ENCODE measurements at places on chromosomes 4 and X. TPM values are rescaled to one million over a fixed set of nuclear protein-coding genes. Genes with fewer than 3 reads are reported as not detected.
A peak's percentile ranks its signal among the peaks of the same experiment; 100 is the strongest.

Gene RXFP1
- total RNA-seq = 0.37 TPM

Gene FGF13
- total RNA-seq = 2.1 TPM

Gene DUSP21
- total RNA-seq = not detected

Gene NLGN3
- 0.67 TPM for total RNA-seq

- DNase-seq = peak; percentile 28
Measured at GRCh38 chr4:183797445-183798300, 107.4 kb upstream of the STOX2 start.

- no peak for DNase-seq
Measured at GRCh38 chrX:34879346-34879745, 63.2 kb upstream of the FAM47B start.

- no peak for DNase-seq
Measured at GRCh38 chr4:111323496-111323895, 700.6 kb upstream of the PITX2 start.

- no peak for DNase-seq
Measured at GRCh38 chr4:100098011-100098545, 92.2 kb downstream of the DDIT4L start.

GRCh38 chr4:139419388-139419914 is 34.5 kb upstream of the RAB33B start:
- peak; percentile 36 for DNase-seq

Measured in colonic mucosa (tissue), 4 donors.